ENCODE measurements at places on chromosomes 4 and X.
A peak's percentile ranks its signal among the peaks of the same experiment; 100 is the strongest.

DNA sequence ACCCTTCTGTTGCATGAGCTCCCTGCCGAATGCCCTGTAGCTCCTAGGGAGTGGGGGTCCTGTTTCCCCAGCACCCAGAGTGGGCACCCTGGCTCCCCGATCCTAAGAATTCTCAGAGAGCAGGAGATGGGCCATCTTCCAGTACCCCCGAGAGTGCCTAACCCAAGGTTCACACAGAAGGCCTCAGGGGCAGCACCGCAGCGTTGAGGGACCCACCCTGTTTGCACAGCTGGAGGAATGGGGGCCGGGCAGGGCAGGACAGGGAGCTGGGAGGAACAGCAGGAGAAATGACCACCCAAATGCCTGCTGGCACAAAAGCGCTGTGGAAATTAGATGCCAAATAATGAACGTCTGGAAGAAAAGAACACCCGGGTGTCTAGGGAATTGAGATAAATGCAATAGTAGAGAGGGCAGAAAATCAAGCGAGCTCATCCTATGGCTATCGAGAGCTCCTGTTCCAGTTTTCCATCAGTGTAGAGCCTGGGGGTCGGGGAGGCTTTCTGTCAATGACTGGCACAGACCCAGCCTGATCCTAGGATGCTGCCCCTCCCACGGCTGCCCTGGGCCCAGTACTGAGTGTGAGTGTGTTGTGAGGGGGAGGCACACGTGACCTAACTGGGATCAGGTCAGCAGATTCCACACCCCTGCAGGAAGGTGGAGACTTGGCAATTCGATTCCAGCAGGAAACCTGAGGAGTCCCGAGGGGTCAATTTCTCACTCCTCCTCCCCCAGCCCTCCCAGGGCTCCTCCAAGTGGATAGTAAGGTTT, 25.7 kb downstream of the SEPTIN6 start:
- DNase-seq = no peak

DNA sequence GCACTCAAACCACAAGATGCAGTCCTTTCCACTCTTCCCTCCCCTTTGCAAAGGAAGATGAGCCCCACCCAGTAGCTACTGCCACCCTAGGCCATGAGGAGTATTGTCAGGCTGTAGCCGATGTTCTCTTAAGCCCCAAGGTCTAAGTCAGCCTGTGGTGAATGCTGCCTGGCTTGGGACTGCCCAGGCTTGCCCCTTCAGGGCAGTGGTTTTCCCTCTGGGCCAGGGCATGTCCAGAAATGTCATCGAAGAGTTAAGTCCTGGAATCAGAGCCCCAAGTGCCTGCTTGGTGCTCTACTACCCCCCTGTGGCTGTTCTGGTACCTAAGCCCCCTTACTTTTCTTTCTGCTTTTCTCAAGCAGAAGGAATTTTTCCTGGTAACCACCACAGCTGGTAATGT, 11.8 kb upstream of the PGK1 start:
- no peak for DNase-seq

GRCh38 chr4:8353158-8353669, 83.7 kb downstream of the HTRA3 start:
- DNase-seq = no peak

DNA sequence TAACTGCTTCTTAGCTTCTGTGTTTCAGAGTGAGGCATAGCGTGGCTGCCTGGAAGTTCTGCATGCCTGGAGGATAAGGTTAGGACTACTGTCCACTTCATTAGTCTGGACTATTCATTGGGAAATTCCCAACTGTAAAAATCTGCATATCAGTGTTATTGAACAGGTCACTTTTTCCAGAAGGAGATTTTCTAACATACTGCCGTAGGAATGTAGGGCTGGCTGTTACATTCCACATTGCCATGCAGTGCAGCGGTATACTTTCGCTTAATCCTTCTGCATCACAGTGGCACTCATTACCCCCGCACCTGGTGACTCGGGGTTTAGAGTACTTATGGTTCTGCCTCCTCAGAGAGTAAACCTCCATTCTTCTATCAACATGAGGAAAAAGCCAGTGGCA, 104.6 kb downstream of the NPFFR2 start:
- DNase-seq = no peak

DNA sequence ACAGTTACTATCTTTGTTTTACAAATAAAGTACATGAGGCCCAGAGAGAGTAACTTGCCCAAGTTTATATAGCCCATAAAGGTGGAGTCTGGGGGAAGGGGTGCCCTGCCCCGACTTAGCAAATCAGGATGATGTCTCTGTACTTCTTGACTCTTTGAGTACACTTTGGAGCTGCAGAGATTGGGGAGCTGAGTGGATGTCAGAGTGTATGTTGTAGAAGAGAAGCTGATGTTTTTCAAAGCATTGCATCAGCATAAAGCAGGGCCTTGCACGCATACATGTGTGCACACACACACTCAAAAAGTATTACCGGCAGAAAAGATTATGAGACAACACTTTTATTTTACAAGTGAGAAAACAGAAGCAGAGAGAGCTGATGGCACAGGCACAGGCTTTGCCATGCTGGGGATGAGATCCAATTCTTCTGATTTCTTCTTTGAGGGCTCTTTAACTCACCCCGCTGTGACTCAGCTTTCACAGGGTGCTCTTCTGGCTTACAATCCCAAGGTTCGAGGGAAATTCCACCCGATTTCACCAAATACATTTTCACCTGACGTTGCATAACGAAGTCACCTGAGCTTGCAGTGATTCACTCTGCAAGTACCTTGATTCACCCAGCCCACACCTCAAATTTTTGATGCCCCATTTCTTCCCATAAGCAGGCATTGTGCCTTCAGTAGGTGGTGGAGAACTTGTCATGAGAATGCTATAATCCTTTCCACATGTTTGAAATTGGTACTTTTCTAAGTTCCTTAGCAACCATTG, 292.8 kb upstream of the BOD1L1 start:
- DNase-seq = peak; percentile 17

DNA sequence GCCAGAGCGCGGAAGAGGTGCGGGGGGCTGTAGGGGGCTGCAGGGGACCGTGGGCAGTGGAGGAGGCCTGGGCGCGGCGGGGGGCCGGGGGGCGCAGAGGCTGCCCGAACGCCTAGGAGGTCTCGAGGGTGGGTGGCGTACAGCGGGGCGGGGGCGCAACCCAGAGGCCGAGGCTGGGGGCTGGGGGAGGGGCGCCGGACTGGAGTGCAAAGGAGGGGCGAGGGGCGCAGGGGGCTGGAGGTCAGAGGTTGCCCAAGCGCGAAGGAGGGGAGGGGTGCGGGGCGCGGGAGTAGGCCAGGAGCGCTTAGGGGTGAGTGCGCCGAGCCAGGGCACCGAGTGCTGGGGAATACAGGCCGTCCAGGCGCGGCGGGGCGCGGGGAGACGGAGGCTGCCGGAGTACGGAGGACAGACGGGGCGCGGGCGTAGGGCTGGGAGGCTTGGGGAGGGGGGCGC, 255 bp downstream of the GYG2 start:
- no peak for DNase-seq

DNA sequence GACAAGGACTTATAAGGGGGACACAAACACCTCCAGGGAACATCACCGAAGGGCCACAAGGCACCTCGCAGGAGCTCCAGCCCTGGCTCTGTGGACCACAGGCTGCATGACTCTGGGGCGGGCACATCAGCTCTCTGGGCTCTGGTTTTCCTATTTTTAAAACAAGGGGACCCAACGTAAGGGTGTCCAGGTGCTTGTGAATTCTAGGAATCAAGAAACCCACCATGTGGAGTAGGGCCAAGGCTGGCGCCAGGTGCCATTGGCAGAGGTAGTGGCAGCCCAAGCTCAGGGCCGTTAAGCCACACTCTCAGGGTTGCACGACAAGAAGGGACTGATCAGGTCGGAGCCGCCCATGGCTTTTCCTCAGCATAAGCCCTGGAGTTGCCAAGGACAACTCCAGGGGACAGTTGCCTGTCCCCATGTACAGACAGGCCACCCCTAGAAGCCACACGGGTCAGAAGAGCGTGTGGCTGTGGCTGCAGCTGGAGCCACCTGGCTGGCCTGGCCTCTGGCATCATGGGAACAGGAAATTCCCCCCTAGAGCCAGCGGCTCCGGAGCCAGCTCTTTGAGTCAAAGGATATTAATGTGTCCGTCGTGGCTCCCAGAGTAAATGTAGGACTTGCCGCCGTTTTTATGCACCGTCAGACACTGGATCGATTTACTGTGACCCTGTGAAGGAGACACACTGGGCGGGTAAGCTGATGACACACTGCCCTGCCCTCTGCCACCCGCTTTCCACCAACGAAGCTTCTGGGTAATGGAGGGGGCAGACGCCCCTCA, 32.5 kb downstream of the WDR1 start:
- no peak for DNase-seq

GRCh38 chr4:128835498-128836222, 26.2 kb downstream of the JADE1 start:
- no peak for DNase-seq

DNA sequence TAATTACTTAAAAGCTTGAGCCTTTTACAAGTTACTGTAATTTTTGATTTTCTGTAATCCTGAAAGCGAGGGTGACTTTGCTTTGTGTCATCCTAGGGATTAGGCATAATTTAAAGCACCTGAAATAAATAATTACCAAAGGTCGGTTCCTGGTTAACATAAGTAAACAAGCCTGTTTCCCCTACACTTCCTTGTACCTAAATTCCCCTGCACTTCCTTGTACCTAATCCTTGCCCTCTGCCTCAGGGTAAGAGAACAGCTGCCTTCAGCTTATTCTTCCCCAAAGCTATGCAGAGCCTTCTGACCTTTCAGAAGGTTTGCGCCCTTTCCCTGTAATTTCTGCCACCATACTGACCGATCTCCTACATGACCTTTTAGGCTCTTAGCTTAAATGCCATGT, 166.1 kb upstream of the PDE5A start:
- no peak for DNase-seq

DNA sequence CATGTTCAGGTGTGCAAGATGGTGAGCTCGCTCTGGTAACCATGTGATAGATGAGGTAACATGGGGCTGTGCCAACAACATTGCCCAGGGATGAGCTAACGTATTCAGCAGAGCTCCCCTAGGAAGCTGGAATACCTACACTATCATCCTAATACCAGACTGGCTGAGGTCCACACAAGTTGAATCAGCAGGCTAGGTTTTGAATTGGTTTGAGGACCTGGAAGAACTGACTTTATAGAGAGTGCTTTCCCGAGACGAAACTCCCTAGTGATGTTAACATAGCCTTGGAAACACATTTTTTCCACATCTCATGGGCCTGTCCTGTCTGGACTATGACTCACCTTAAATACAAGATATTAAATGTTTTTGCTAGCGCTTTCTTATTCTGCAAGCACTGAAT, 56.7 kb downstream of the IGFBP7 start:
- no peak for DNase-seq

DNA sequence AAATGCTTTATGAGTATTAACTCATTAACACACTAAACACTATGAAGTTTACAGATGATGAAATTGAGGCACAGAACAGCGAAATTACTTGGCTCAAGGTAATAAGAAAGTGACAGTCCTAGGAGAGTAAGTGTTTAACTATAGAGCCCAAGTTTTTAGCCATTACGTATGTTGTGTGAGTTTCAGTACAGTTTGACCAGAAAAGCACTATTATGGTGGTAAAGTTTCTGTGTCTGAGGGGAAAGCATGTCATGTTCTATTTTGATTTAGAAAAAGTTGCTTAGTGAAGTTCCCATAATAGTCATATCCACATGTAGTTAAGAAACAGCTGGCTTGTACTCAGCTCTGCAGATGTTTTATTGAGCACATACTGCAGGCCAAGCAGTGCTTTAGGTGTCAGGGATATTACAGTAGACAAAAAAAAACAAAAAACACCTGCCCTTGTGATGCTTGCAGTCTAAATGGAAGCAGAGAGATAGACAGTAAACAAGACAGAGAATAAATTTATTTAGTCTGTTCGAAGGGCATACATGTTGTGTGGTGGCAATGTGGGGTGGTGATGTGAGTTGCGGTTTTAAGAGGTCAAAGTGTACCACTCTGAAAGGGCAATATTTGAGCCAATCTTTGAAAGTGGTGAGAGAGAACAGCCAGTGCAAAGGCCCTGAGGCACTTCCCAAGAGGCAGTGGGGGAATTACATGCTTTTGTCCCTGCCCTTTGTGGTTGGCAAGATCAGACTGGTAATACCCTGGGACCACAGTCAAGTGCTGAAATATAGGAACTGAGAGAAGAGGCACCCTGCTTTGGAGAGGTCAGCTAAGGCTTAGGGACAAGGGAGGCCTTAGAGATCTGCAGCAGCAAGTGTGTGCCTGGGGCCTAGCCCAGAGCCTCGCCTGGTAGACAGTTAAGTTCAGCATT, 6.2 kb downstream of the TMEM131L start:
- DNase-seq = no peak
